ENCODE measurements at places on chromosomes 12 and 14. TPM values are rescaled to one million over a fixed set of nuclear protein-coding genes. Genes with fewer than 3 reads are reported as not detected.

GRCh38 chr12:70837026-70837425 is 83.5 kb downstream of the PTPRR start:
- no peak for DNase-seq

- peak; percentile 51 for DNase-seq
These were observed 116.1 kb downstream of the SCARB1 start for GRCh38 chr12:124747426-124748161.

GRCh38 chr14:68178282-68178681 is 358.7 kb downstream of the RAD51B start:
- DNase-seq: no peak

DNA sequence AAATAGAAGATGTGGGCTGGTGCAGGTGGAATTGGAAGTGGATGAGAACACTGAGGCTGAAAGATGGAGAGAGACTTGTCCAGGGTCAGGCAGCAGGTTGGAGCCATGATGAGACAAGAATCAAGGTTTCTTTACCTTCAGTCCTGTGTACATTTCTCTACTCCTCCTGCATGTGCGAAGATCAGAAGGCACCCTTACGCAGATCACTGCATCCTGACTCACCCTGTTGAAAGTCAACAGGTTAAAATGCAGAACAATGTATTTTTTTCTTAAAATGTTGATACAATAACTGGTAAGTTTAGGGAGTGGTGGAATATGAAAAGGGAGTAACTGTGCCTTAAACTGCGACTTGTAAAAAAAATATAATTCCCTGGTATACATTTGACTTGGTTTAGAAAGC is 47.8 kb downstream of the TESPA1 start:
- DNase-seq: peak; percentile 9

DNA sequence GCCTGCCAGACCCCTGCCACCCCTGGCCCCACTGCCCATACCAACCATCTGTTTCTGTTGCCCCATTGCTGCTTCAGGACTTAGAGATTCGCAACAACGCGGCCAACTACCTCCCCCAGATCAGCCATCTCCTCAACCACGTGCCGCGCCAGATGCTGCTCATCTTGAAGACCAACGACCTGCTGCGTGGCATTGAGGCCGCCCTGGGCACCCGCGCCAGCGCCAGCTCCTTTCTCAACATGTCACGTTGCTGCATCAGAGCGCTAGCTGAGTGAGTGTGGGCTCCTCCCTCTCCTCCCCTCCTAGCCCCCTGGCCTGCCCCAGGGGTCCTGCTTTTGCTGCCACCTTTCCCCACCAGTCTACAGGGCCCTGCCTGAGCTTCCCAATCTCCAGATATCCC is 131.5 kb downstream of the ADCK1 start:
- no peak for DNase-seq

Gene PCED1B
- total RNA-seq: 0.19 TPM

GRCh38 chr14:106802413-106803364 is 1276.3 kb downstream of the TMEM121 start:
- no peak for DNase-seq

GRCh38 chr12:126944684-126945083 is 1322.3 kb upstream of the TMEM132C start:
- no peak for DNase-seq

Gene RTL1
- not detected for total RNA-seq

GRCh38 chr12:7004287-7004803 is 13.9 kb downstream of the LPCAT3 start:
- no peak for DNase-seq

DNA sequence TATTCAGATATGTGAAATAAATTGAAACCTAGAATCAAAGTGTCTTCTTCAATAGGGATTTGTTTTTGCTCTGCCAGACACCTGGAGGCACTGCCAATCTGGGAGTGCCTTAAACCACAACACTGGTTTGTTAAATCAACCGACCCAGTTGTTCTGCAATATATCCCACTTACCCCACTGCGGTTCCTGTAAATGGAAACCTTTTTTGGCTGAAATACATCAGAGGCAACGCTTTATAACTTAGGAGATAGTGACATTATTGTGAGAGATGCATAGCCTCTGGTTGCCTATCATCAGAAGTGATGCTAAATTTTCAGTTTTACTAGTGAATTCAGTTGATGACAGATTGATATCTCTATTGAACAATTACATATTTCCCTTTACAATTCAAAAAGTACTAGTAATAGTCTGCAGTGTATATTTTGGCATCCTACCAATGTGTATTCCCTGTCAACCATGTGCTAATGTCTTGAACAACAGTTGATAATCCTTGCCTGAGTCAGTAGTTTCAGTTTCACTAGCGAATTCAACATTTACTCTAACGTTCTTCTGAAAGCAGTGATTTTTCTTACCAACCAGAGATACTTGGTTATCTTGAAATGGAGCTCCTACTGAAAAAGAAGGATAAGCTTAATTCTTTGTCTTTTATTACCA is 30.5 kb downstream of the PPP2R5C start:
- peak; percentile 57 for DNase-seq

Gene RPGRIP1
- not detected for total RNA-seq

GRCh38 chr12:3542156-3542555 is 51.2 kb downstream of the PRMT8 start:
- no peak for DNase-seq

Gene PSMB5
- 271 TPM for total RNA-seq

DNA sequence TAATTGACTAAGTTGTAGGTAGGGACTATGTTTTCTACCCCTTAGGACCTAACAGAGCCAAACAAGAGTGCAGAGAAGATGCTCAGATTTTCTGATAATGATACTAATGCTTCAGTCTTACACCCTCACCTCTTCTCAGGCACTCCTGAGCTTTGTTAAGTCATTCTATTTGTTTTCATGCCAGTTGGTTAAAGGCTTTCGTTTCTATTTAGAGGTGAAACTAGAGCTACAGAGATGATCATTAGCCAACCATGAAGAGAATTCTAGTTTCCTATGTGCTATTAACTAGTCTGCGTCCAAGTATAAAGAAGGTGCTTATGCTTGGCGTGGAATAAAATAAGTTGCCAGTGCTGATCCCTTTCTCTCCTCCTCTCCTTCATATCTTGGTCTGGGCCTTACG is 34.6 kb upstream of the PYGL start:
- no peak for DNase-seq

- peak; percentile 96 for DNase-seq
These were observed at the start of gene SPRYD4 for GRCh38 chr12:56468216-56469006. Gene SPRYD4 (plus strand): TSS chr12:56468578. CDS start chr12:56468592, 14 bp downstream.

- DNase-seq: peak; percentile 61
These were observed 11.5 kb downstream of the ALG10 start for GRCh38 chr12:34033628-34034296.

- no peak for DNase-seq
These were observed 1.1 kb downstream of the MGST1 start for GRCh38 chr12:16348435-16349130.

Gene HSPA2
- total RNA-seq: 7.0 TPM

GRCh38 chr14:104767634-104767918 is 14.6 kb downstream of the SIVA1 start:
- DNase-seq: no peak

- DNase-seq: peak; percentile 51
These were observed 682 bp upstream of the TRIP11 start for GRCh38 chr14:92040431-92041051.

GRCh38 chr12:47711448-47711847 is 5.6 kb upstream of the RPAP3 start:
- DNase-seq: no peak

DNA sequence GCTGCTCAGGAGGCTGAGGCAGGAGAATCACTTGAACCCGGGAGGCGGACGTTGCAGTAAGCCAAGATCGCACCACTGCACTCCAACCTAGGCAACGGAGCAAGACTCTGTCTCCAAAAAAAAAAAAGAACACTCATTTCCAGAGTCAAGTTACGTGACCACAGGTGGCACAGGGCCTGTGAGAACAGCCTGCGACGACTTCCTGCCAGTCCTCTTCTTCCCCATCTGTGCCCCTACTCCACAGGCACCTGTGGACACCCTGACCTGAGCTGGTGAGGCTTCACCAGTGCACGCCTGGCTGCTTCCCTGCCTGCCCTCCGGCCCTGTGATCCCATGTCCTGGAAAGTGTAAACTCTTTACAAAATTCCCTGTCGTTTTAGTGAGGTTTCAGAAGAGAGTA is 77.7 kb downstream of the PPP2R5C start:
- DNase-seq: no peak

DNA sequence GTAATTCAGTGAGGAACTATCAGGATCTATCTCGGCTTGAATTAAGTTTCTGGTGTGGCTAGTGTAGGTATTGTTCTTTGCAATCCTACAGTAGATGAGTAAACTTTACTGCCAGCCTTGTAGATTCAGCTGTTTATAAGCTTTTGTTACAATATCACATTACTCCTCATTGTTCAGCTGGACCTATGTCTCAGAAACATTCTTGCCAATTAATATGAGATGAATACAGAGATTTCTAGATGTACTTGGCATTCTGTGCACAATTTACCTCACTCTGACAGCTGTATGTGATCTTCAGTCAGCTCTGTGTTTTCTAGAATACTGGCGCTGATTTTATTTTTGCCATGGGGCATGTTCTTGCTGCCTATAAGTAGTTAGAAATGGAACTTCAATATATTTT is 55.7 kb downstream of the METTL25 start:
- peak; percentile 2 for DNase-seq

Gene INSM2
- total RNA-seq: not detected

- no peak for DNase-seq
These were observed 68.0 kb upstream of the POC1B start for GRCh38 chr12:89593873-89594272.

DNA sequence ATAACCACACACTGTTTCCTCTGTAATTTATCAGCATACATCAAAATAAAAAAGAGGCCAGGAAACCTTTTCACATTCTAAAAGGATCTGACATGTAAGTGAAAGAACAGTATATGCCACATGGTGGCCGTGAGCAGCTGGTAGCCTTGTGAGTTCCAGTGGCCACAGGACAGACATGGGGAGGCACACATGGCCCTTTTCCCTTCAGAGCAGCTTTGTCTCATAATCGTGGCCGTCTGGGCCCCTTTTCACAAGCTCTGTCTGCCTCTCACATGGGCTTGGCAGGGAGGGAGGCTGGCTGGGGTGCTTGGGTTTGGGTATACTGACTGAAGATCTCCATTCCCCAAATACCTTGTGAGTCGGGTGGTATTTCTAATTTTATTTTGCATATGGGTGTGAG is 1.5 kb upstream of the ZDHHC22 start:
- no peak for DNase-seq

- DNase-seq: peak; percentile 64
These were observed 2.4 kb upstream of the CRIP1 start for GRCh38 chr14:105484069-105484996.

- DNase-seq: no peak
These were observed 1.5 kb upstream of the STAT6 start for GRCh38 chr12:57112492-57113294.

DNA sequence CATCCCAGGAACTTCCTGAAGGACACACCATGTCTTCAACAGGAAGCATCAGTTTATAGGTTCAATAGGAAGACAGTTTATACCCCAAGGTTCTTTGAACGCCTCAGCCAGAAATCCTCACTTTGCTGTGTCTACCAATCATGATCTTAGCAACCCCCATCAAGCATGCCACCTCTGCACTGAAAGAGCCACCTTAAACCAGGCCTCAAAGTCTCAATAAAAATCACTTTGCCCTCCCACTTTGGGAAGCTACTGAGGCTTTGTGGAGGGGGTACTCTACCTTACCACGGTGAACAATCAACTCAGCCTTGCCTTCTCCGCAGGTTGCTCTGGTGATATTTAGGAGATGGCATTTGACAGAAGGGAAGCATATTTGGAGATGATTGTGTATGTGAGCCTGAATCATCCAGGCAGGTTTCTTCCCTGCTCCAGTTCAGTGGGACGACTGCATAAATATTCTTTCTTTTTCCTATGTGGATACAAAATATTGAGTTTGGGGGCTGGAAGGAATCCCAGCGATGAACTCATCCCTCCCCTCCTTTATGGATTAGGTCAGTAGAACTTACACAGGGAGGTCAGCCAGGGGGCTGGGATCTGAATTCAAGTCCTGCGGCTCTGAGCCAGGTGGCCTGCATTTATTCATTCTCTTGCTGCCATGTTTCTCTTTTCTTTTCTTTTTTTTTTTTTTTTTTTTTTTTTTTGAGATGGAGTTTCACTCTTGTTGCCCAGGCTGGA is 42.8 kb upstream of the VASH1 start:
- no peak for DNase-seq

DNA sequence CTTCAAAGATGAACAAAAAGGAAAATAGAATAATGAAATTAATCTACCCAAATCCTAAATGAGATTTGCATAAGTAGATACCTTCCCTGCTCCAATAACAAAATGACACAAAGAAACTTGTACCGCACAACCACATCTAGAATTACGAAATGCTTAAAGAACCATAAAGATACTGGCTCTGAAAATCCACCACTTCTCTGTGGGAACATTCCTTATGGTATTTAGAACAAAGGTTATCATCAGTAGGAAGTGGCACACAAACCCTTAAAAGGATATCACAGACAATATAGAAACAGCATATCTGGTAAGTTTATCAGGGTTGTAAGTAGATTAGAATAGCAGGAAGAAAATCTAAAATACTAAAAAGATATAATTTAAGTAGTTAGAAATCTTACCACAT is 11.6 kb downstream of the IAPP start:
- peak; percentile 7 for DNase-seq

DNA sequence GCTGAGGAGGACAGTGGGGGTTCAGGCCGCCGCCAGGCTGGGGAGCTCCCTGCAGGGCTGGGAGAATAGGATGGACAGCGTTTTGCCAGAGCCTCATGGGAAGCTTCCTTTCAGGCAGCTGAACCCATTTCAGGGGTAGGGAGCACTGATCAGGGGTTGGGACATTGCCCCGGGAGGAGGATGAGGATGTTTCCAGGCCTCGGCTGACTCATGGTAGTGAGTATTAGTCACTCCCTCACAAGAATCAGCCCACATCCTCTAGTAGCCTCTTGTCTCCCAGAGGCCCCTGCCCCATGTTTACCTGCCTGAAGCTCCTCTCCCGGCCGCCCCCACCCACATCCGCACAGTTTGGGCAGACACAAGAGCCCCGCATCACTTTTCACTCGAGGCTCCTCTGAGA is 89.8 kb downstream of the ZFP36L1 start:
- peak; percentile 77 for DNase-seq

DNA sequence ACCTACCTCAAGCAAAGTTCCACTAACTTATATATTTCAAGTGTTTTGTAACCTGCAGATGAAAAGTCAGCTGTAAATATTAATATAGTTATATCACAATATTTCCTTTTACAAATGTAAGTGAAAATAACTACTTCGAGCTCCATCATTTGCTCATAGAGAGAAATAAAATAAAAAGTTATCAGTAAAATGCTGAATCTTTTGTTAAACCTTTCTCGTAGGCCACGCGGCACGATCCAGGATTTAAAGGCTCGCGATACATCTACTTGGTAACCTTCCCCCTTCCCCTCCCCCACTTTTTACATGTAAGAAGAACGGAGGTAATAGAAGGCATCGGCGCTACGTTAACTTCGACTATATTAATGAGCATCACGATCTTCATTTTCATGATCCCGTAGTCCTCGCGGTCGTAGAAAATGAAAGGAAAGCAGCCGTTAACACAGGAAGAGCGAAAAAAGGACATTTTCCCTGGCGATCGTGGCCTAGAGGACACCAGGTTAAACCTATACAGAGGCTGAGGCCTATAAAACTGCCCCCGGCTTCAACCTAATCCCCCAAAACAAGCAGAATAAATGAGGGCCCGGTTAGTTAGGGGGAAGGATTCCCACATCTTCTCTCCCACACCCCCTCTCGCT is 508 bp downstream of the HNRNPC start:
- peak; percentile 83 for DNase-seq

GRCh38 chr14:37122919-37123639 is 49.3 kb downstream of the SLC25A21 start:
- no peak for DNase-seq

Gene PMEL
- 1.5 TPM for total RNA-seq

- DNase-seq: no peak
These were observed 2.9 kb upstream of the HSP90AA1 start for GRCh38 chr14:102089621-102090343.

Gene SLC24A4
- 0.14 TPM for total RNA-seq

Data from dermis blood vessel endothelial cell (primary cell).